ENCODE measurements at places on chromosomes 7 and 10.
A peak's percentile ranks its signal among the peaks of the same experiment; 100 is the strongest.

GRCh38 chr10:113433711-113434110, 119.1 kb upstream of the HABP2 start:
- no peak for DNase-seq

DNA sequence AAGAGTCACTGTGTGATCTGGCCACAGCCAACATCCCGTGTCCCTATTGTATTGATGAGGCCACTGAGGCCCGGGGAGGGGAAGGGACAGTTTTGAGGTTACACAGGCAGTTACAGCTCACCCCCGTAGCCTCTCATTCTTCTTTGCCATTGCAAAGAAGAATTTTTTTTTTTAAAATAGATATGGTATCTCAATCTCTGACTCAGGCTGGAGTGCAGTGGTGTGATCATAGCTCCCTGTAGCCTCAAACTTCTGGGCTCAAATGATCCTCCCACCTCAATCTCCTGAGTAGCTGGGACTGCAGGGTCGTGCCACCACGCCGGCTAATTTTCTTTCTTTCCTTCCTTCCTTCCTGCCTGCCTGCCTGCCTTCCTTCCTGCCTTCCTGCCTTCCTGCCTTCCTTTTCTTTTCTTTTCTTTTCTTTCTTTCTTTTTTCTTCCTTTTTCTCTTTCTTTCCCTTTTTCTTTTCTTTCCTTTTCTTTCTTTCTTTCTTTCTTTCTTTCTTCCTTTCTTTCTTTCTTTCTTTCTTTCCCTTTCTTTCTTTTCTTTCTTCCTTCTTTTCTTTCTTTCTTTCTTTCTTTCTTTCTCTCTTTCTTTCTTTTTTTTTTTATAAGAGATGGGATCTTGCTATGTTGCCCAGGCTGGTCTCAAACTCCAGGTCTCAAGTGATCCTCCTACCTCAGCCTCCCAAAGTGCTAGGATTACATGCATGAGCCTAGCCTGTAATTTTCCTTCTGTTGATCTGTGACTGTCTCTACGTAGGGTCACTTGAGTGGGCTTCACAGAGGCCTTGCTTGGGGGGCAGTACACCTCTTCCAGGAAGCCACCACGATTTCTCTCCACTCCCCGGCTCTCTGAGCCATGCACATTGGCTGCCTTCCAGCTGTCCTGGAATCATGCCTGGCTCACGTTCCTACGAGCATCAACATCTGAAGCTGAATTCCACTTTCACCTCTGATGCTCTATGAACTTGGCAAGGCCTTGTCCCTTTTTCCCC, 31.3 kb downstream of the TMEM270 start:
- DNase-seq = peak; percentile 68

GRCh38 chr7:7263297-7264230, 81.2 kb downstream of the C1GALT1 start:
- DNase-seq = no peak

GRCh38 chr7:18861514-18862118, 255.8 kb downstream of the TWIST1 start:
- no peak for DNase-seq

- no peak for DNase-seq
Observed at GRCh38 chr10:58754469-58755339, 242.0 kb downstream of the BICC1 start.

- DNase-seq = no peak
Observed at GRCh38 chr10:14010101-14010558, 320.6 kb downstream of the FRMD4A start.
